ENCODE measurements at places on chromosomes 2 and 18. TPM values are rescaled to one million over a fixed set of nuclear protein-coding genes. Genes with fewer than 3 reads are reported as not detected.

DYNAP gene
- total RNA-seq: not detected

ALKAL2 gene
- total RNA-seq: not detected

VAMP8 gene
- 12.6 TPM for total RNA-seq

- no peaks in the 10 kb centered on the region for H3K36me3 ChIP-seq
- no peaks in the 10 kb centered on the region for H3K27me3 ChIP-seq
- no peak overlapping the region for H3K27ac ChIP-seq
These were observed 25.6 kb upstream of the PTMA start for GRCh38 chr2:231682603-231683291.

DNA sequence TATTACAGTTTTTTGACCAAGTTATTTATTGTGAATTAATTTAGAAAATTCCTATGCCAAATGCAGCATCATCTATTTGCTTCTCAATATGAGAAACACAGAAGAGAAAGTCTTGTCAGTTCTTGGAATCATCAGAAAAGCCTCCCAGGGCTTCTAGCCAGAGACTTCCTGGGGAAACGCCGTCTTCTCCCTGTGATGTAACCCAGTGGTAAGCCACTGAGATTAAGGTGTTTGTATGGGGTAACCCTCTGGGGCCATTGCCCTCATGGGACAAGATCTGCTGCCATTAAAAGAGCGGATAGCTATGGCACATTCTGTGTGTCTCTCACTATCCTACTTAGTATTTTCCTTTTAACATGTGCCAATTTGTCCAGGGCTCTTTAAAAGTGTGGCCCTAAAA lies 28.0 kb downstream of the ANKRD29 start:
- no peaks in the 10 kb centered on the region for H3K4me1 ChIP-seq
- H3K4me3 ChIP-seq: no peak overlapping the region
- H3K27ac ChIP-seq: no peak overlapping the region

DNA sequence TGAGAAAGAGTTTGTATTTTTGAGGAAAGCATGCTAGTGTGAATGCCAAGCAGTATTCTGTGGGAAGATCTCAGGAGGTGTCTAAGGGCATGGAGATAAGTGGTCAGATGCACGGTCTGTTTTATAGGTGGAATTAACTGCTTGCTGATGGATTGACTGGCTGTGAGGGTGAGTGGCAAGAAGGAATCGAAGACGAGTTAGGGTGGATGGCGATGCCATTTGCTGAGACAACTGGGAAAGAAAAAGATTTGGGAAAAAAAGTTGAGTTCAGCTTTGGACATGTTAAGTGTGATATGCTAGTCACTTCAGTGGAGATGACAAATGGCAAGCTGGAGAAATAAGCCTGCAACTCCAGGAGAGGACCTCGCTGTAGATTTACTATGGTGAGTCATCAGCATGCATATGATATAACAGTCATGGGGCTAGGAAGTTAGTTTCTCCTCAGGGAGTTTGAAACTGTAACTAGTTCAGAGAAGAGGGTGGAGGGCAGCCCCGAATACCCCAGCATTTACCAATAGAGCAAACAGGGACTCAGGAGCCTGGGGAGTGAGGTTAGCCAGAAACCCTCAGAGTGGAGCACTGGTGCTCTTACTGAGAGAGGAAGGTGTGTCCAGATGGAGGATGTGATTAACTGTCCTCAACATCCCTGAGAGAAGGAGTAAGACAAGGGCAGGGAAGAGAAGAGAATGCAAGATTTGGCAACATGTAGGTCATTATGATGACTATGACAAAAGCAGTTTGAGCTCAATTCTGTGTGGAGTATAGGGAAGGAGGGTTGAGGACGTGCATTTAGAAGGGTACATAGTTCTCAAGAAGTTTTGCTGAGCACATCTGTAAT lies 2.0 kb upstream of the HK2 start:
- no peak overlapping the region for H3K27ac ChIP-seq
- no peak for DNase-seq
- H3K36me3 ChIP-seq: no peaks in the 10 kb centered on the region

GRCh38 chr2:48694149-48694548 lies 61.4 kb downstream of the LHCGR start:
- H3K27me3 ChIP-seq: no peaks in the 10 kb centered on the region
- no peaks in the 10 kb centered on the region for H3K4me1 ChIP-seq
- H3K27ac ChIP-seq: no peak overlapping the region

LINC00305 gene
- total RNA-seq: not detected

DNA sequence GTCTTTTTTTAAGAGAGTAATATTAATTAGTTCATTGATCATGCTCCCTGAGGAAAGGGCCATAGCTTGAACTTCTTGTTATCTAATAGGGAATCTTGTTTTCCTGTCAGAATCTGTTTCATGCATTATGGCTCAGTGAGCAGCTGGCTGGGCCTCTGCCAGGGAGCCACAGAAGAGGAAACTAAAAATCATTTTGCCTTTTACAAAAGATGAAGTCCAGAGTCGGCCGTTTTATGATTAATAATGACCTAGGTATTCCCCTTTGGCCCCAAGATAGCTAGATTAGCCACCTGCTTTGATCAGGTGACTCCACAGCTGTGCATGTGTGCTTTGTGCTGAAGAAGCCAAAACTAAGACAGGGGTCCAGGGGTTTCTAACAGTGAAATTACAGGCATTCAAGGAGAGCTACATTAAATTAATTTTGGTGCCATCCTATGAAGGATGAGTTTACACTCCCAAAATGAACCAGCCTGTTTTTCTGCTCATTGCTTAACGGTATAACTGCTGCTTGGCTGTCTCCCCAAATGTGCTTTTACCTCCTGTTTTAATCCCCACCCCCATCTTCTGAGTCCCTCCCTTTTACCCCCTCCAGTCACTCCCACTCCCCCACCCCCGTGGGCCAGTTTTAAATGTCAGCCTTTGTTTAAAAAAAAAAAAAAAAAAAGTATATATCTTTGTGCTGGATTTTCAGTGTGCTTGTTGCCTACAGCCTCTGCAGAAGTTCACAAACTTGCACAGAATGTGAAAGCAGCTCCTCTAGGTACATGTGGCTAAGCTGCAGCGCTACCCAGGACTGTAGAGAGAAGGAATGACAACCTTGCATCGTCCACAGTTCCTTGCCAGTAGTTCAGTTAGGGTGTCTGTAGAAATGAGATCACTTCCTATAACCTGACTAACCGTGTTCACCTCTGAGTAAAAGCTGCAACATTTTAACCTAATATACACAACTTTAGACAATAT lies 93.1 kb downstream of the CABLES1 start:
- H3K36me3 ChIP-seq: no peaks in the 10 kb centered on the region
- H3K27me3 ChIP-seq: no peaks in the 10 kb centered on the region
- H3K4me3 ChIP-seq: no peak overlapping the region
- H3K27ac ChIP-seq: peak overlapping the region; percentile 23
- peaks cover 13% of the 10 kb centered on the region for H3K4me1 ChIP-seq

- DNase-seq: no peak
- no peak overlapping the region for H3K27ac ChIP-seq
- H3K4me3 ChIP-seq: no peak overlapping the region
- no peaks in the 10 kb centered on the region for H3K27me3 ChIP-seq
These were observed 256.9 kb upstream of the SIX3 start for GRCh38 chr2:44684559-44684958.

DNA sequence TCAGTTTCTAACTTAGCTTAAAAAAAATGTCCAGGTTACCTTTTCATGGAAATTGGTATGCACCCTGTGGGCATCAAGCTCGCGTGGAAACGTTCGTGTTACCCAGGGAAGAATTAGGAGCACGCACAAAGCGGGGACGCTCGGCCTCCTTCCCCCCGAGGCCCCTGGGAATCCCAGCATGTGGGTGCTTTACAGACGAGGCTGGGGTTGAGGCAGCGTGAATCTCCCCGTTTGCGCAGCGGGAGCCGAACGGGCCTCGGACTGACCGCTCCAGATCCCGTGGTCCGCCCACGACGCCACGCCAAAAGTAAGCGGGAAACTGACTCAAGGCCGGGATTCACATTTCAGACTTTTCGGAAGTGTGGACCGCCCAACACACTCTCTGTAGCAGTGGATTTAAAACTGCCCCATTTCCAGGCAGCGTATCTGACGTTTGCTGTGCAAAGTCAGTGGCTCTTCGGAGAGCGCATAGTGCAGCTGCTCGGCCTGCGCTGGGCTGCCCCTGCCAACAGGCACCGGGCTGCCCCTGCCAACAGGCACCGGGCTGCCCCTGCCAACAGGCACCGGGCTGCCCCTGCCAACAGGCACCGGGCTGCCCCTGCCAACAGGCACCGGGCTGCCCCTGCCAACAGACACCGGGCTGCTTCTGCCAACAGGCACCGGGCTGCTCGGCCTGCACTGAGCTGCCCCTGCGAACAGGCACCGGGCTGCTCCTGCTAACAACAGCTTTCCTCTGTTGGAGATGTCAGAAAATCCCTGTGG lies 49.7 kb downstream of the SH3YL1 start:
- no peaks in the 10 kb centered on the region for H3K36me3 ChIP-seq
- H3K4me1 ChIP-seq: no peaks in the 10 kb centered on the region
- peak overlapping the region; percentile 42 for H3K4me3 ChIP-seq
- H3K27me3 ChIP-seq: no peaks in the 10 kb centered on the region

- no peaks in the 10 kb centered on the region for H3K4me1 ChIP-seq
- DNase-seq: no peak
- no peak overlapping the region for H3K4me3 ChIP-seq
- H3K36me3 ChIP-seq: no peaks in the 10 kb centered on the region
- H3K27ac ChIP-seq: no peak overlapping the region
These were observed 116.8 kb upstream of the GATA6 start for GRCh38 chr18:22052405-22053105.

DNA sequence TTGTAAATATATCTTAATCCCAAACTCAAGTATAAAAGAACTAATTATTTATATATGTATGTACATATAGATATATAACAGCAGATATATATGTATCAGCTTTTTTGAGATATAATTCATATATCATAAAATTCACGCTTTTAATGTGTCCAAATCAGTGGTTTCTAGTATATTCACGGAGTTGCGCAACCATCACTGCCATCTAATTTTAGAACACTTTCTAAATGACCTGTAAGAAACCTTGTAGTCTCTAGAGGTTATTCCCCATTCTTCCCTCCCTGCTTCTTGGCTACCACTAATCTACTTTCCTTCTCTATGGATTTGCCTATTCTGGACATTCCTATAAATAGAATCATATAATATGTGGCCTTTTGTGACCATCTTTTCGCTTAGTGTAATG lies 163.5 kb upstream of the TCF4 start:
- no peak overlapping the region for H3K27ac ChIP-seq
- H3K4me3 ChIP-seq: no peak overlapping the region
- H3K4me1 ChIP-seq: peaks cover 7% of the 10 kb centered on the region
- no peak for DNase-seq

DNA sequence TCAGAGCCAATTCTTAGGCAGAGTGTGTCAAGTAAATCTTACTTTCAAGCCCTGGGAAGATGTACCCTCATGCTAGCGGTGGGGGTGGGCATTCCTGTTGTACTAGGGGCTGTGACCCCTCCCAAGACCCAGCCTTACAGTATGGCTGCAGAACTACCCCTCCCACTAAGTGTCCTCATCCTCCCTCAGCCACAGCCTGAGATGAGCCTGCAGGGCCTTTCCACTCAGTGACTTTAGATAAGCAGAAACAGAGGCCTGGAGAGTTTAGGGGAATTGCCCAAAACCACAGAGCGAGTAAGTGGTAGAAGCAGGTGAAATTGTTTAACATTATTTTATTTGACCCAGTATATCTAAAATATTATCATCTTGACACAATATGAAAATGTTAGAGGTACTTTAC lies 36.6 kb downstream of the TTC32 start:
- H3K36me3 ChIP-seq: no peaks in the 10 kb centered on the region
- H3K27me3 ChIP-seq: no peaks in the 10 kb centered on the region
- H3K4me1 ChIP-seq: peaks cover 6% of the 10 kb centered on the region
- H3K27ac ChIP-seq: no peak overlapping the region

GRCh38 chr2:149562324-149562723 lies 25.3 kb downstream of the MMADHC start:
- DNase-seq: no peak
- H3K36me3 ChIP-seq: peaks cover 27% of the 10 kb centered on the region
- H3K27ac ChIP-seq: no peak overlapping the region
- H3K4me1 ChIP-seq: no peaks in the 10 kb centered on the region
- H3K27me3 ChIP-seq: no peaks in the 10 kb centered on the region

- DNase-seq: no peak
- no peaks in the 10 kb centered on the region for H3K36me3 ChIP-seq
- H3K4me3 ChIP-seq: no peak overlapping the region
- H3K27me3 ChIP-seq: no peaks in the 10 kb centered on the region
These were observed 272.3 kb upstream of the ZNF804A start for GRCh38 chr2:184326066-184326465.

GRCh38 chr2:238106698-238107524 lies 6.8 kb downstream of the ESPNL start:
- no peak overlapping the region for H3K4me3 ChIP-seq
- no peaks in the 10 kb centered on the region for H3K36me3 ChIP-seq
- no peak overlapping the region for H3K27ac ChIP-seq
- H3K4me1 ChIP-seq: peaks cover 7% of the 10 kb centered on the region
- peak; percentile 39 for DNase-seq
- H3K27me3 ChIP-seq: no peaks in the 10 kb centered on the region

LIPG gene
- total RNA-seq: 4.3 TPM

DNA sequence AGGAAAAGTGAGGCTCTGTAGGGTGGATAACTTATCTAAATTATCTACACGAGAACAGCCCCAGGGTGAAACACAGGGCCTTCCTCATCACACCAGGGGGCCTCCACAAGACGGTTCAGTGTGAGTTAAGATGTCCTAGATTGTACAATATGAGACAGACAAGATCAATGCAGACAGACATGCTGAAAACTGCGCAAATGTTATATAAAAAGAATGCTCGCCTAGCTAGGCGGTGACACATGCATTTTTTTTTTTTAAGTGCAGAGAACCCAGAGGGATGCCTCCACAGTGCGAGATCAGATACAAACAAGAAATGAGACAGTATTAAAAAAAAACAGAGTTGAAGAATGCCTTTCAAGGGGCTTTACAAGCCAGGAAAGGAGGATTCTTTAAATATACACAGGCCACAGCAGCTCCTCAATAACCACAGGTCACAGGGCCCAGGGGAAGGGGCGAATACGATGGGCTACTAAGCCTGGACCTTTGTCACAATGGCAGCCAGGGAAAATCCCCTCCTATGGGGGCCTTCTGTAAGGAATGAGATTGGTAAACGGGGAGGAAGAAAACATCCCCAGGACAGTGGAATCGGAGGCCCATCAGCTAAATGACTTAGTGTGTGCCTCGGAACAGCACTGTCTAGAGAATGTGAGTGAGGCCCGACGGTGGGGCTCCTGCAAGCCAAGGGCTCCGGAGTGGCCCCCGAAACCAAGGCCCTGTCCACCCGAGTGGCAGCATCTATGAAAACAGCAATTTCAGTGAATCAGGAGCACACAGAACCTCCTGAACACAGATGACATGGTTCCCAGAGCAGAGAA lies 48.9 kb downstream of the ADCY3 start:
- H3K4me3 ChIP-seq: no peak overlapping the region
- DNase-seq: no peak

SLC9A2 gene
- 9.2 TPM for total RNA-seq

DNA sequence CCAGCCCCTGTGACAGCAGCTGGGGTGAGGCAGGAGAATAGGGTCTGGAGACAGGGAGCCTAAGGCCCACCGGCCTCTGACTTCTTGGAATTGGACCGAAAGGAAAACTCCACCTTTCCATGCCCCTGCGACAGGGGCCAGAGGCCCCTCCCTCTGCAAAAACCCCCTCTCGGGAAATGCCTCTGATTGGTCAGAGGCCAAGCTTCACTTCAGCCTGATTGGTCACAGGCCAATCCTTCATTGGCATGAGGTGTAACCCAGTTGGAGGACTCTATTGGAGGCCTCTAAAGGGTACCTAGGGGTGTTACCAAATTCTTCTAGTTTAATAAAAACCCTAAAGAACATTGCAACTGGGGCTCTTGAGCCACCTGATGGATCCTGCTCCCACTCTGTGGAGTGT lies 5.7 kb upstream of the ACKR3 start:
- H3K4me1 ChIP-seq: peaks cover 5% of the 10 kb centered on the region
- no peaks in the 10 kb centered on the region for H3K27me3 ChIP-seq
- no peak overlapping the region for H3K4me3 ChIP-seq
- no peak overlapping the region for H3K27ac ChIP-seq

Measured in psoas muscle (tissue), 8 donors.